SJSA1 (cell line): ENCODE measurements at places on chromosomes 5 and 9.

- no peak for DNase-seq
Observed at GRCh38 chr5:30808996-30809395, 384.5 kb upstream of the CDH6 start.

DNA sequence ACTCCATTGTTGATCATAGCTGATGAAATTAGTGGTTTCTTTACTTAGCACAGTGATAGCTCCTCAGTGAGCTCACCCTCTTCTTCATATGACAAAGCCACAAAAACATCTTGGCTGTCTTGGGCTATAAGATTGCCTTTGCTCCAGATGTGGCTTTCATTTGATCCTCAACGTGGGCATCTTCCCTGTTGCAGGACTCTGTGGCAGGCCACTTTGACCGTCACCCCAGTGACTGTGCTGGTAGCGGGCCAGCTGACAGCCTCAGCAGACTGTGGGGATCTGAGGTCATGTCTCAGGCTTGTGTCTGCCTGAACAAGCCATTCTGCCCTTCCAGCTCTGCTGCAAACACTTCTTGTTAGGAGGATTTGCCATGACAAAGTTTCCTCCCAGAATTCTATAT, 422.2 kb downstream of the NR2F1-AS1 start:
- no peak for DNase-seq

DNA sequence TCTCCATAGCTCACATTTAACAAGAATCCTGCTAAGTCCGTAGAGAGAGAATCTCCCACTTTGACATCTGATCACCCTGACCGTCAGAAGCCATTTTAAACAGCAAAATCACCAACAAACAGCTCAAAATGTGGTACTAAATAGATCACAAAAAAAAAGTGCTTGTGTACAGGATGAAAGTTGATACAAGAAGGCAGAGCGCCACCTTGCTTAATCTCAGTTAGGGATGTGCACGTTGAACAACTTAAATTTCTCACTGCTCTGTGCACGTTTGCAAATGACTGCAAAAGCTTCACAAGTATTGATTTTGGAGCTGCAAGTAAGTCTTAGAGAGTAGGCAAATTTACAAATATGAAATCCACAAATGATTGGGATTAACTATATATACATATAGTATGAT, 63.1 kb upstream of the NREP start:
- DNase-seq, result no peak

GRCh38 chr5:131265311-131265803, 1.5 kb downstream of the CDC42SE2 start:
- DNase-seq, result no peak

DNA sequence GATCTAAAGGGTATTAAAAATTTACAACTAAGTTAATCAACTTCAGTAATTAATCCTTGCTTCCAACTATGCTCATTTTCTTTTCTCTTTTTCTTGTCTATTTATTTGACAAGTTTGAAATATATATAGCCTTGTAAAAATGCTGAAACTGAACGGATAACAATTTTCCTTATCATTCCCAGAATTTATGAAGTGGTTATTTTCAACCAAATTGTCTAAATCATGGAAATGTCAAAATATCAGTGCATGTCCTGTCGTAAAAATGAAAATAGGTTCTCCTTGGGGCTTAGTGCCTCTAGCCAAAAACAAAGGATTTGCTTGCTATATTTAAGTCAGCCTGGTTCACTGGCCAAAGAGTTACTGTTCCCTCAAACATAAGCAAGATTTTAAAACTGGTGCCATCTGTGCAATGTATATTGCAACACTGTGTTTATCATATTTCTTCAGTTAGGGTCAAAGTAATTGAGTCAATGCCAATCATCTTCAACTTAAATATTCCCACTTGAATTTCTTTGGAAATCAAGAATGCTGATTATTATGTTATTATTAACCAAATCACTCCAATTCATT, 798.3 kb downstream of the MAT2B start:
- DNase-seq, result no peak
